ENCODE measurements at places on chromosomes 6 and 20.

DNA sequence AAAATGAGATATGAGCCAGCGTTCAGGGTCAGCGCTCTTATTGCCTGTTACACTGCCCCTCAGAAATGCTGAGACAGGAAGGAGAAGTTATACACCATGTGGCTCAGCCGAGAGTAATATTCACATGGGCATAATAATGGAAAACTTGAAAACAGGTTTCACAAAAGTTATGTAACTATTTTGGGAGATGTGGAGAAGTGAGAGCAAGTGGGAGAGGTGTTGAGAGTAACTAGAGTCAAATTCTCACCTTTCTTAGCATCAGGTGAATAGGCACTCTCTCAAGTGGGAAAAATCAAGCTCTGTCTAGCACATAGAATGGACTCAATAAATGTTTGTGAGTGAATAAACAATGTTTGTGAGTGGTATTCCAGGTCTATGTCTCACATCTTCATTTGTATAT lies 94.5 kb downstream of the TBX18 start:
- no peak for DNase-seq

GRCh38 chr6:158703837-158704822 lies 54.3 kb downstream of the SYTL3 start:
- DNase-seq = no peak

- DNase-seq = no peak
Observed at GRCh38 chr6:40196135-40196518, 261.9 kb upstream of the MOCS1 start.

- DNase-seq = no peak
Observed at GRCh38 chr6:130381012-130381411, 15.2 kb downstream of the TMEM200A start.

- no peak for DNase-seq
Observed at GRCh38 chr6:617456-618100, 39.3 kb downstream of the HUS1B start.

DNA sequence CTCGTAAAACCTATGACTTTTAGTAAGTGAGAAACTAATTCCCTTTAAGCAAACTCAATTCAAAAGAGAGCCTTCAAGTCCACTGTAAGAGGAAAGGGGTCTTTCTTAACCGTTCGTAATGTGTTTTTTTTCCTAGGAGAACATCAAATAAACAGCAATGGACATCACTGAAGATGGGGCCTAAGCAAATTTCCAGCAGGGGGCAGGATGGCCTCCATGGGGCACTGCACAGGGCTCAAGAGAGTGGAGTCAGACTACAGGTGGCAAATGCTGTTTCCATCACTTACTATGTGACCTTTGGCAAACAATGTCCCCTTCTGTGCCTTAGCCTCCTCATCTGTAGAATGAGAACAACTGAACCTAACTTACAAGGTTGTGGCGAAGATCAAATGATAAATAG lies 88.7 kb downstream of the ARHGAP18 start:
- no peak for DNase-seq

- DNase-seq = no peak
Observed at GRCh38 chr6:34531580-34532201, 24.4 kb downstream of the SPDEF start.

DNA sequence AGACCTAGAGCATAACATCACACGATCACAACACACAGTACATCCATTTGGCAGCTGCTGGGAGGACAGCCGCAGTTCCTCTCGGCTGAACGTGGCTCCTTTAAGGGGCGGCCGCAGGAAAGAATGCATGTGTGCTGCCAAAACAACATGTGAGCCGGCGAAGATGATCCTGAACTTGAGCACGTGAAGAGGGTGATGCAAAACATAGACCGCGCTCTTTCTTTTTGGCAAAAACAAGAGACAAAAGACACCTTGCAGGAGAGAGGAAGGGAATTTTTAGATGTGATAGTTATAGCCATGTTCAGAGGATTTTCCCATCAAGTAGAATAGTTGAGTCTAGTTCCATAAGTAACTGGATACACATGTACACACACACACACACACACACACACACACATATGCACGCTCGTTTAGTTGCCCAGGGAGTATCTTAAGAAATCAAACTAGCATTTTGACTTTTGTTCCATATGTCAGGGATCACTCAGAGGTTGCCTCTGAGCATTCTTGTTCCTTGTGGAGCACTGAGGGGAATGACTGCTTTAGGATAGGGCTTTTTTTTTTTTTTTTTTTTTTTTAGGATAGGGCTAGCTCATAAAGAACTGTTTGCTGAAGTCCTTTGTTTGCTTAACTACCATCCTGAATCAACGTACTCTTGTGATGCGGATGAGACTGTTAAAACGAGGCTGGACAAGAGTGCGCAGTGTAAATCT lies 21.7 kb upstream of the RANBP9 start:
- no peak for DNase-seq

DNA sequence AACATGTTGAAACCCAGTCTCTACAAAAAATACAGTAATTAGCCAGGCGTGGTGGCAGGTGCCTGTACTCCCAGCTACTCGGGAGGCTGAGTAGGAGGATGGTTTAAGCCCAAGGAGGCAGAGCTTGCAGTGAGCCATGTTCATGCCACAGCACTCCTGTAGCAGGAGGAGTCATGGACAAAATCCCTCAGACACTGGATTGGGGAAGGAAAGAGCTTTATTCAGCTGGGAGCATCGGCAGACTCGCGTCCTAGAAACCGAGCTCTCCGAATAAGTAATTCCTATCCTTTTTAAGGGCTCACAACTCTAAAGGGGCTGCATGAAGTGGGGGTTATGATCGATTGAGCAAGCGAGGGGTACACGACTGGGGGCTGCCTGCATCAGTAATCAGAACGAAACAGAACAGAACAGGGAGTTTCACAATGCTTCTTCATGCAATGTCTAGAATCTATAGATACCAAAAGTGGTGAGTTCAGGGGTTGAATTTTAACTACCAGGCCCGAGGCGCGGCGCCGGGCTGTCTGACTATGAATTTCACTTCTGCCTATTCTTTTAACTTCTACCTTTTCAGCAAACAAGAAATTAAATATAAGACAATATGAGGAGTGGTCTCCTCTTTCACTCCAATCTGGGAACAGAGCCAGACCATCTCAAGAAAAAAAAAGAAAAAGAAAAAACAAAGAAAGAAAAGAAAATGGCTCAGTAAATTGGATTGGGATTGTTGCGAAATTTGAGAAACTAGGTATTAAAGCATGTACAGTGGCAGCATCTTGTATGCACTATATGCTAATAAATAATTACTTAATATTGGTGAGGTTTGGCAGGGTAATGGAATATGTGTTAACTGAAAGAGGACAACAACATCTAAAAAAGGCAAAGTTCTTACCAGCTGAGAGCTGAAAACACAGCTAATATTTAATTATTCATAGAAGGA lies 23.6 kb downstream of the HMGN4 start:
- no peak for DNase-seq

- DNase-seq = no peak
Observed at GRCh38 chr6:34237722-34238584, 1.3 kb downstream of the HMGA1 start.

Data from keratinocyte (primary cell).